ENCODE measurements at places on chromosomes 3 and 15. TPM values are rescaled to one million over a fixed set of nuclear protein-coding genes. Genes with fewer than 3 reads are reported as not detected.

DNA sequence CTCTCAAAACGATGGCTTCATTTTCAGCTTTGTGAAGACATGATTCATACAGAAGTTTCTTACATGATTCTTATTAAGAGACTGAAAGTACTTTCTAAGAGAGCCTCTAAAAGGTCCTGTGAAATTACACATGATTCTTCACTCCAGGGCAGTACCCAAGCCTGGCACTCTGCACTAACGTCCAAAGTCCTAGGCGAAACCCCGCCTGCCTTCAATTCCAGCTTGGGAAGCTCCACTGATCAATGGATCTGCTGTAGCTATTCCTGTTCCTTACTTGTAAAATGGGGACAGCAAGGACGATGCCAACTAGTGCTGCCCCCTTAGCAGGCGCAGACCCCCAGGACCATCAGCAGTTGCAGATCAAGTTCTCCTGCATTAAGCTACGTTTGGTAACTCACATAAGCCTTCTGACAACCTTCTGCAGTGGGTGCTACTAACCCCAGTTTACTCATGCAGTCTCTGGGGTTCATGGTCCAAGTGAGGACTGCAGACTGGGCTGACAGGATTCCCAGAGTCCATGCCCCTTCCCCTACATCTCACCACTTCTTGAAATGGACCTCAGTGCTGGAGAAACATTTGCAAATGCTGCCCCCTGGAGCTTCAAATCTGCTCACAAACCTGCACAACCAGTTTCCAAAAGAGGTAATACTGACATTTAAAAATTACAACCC is 10.6 kb downstream of the CHCHD4 start:
- no peak for DNase-seq

DNA sequence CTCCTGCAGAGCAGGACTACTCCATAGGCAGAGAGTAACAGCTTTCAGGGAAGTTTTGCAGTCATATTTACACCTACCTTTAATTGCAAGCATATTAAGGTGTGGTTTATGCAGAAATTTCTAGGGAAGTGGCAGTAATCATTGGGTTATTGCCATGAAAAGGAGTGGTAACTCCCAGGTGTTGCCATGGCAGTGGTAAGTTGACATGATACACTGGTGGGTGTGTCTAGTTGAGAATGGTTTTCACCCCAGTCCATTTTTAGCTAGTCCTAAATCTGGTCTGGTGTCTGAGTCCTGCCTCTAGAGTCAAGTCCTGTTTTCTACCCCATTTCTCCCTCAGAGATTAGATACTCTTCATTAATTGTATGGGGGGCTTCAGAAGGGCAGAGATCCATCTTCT is 128.4 kb upstream of the GMNC start:
- DNase-seq, result no peak

GRCh38 chr15:68112706-68113105 is 58.6 kb downstream of the PIAS1 start:
- no peak for DNase-seq

GRCh38 chr15:70558406-70559264 is 204.7 kb downstream of the UACA start:
- no peak for DNase-seq

DNA sequence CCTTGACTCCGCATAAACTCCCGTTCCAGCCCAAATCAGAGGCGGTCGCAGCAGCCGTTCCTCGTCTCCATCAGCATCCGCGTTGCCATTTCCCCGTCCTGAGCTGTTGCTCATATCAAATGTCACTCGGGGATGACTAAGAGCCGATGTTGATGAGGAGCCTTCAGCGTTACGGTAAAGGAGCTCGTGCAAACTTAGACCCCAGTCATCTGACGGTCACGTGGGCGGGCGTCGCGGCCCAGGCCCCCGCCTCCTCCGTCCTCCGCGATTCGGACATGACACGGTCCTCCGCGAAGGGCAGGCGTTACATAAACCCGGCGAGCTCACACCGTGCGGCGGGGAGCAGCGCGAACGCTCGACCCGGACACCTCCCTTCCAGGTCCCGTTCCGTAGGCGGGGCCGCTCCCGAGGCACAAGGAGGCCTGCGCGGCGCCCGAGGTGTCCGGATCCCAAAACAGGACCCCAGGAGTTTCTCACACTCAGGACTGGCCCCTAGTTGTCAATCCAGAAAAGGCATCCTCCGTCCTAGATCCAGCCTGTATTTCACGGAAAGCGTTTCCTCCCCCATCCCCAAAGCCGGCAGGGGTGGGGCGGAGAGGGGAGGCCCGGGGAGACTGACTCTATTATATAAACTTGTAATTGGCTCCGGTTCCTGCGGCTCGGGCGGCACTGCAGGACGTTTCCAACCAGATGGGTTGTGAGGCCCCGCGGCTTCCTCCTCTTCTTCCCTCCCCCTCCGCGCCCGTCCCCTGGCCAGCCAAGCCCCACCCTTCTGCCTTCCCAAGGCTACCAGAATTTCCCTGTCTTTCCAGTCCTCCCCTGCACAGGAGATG is 100.0 kb upstream of the IGF1R start:
- DNase-seq, result no peak

GRCh38 chr3:84504761-84505160 is 454.0 kb upstream of the CADM2 start:
- no peak for DNase-seq

GRCh38 chr15:78752492-78753358 is 58.5 kb downstream of the ADAMTS7 start:
- no peak for DNase-seq

GRCh38 chr3:4343258-4343657 is 40.1 kb downstream of the SETMAR start:
- no peak for DNase-seq

DNA sequence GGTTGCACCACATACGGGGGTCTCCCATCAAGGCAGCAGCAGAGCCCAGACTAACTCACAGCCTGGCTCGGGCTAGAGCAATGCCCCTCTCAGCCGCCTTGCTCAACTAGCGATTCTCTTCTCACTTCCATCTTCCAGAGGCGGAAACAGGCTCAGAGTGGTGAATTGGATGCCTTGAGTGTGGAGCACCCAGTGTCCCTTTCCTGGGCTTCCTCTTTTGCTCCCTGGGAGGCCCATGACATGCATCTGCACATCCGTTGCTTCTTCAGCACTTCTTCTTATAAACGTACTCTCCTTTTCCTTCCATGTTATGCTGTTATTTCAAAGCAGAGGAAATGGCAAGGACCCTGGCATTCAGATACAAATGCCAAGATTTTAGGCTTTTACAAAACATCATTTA is 2.1 kb upstream of the IQSEC1 start:
- DNase-seq, result no peak

DNA sequence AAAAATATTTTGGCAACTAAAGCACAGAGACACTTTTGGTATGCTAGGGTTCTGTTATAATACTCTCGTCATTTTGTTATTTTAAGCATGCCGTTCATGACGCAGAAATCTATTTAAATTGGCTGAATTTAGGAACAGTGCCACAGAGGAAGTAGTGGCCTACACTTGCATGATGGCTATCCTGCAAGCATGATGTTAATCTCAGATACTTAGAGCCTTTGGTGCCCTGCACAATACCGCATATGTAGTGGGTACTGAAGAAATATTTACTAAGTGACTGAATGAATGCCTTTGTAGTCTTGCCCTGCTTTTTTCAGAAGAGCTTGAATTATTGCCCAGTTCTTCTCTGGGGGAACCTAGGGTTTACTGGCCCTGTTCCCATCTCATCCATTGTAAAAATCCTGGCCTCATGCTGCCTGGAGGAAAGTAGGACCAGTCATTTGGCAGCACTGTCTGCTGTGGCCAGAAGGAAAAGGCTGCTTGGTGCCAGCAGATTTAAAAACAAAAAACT is 79.0 kb downstream of the SERPINI1 start:
- no peak for DNase-seq

- no peak for DNase-seq
Measured at GRCh38 chr3:187064210-187065115, 74.8 kb downstream of the RPL39L start.

DNA sequence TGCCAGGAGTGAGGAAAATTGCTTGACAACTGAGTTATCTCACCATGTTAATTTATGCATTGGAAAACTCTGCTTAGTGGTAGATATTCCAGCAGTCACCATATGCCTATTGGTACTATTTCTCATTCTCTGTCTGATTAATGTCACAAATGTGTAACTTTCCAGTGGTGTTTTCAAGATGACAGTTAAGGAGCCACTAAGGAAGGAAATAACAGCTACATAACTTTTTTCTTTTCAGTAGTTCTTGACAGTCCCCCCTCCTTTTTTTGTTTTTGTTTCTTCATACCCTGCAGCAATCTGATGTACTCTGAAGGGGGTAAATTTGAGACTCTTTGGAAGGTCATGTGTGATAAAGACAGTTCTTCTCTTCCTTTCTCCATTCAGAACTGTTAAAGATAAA is 13.1 kb downstream of the RASA2 start:
- no peak for DNase-seq

DNA sequence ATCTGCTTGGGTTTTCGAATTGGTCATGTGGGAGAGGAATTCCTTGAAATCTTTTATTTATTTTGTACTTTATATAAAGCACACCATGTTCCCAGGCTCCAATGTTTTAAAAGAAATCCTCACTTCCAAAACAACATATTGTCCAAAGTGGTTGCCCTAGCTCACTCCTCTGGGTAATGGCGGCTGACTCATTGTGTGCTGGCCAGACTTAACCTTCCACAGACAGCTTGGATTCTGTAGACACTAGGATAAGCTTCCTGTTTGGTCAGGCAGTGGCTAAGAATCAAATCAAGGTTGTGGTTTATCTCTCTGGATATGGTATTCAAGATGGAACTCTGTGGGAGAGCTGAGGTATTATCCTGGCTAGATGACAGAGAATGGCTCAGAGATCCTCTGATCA is 55.8 kb upstream of the FAM98B start:
- no peak for DNase-seq

- no peak for DNase-seq
Measured at GRCh38 chr15:69009341-69009740, 5.2 kb upstream of the NOX5 start.

DNA sequence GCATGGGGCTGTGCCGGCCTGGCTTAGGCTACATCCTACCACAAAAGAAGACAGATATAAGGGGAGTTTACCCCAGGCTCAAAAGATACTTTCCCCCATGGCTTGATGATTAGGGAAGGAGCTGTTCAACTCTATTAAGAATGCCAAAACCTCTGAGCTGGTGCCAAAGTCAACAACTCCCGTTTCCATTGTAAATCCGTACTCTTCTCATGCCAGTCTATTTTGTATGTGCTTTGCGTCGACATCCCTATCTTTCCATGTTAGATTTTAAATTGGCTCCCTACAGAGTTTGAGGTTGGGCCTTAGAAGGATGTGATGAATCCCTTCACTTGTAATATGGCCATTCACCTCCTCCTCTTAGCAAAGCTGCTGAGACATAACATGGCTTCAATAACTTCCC is 46.9 kb downstream of the RLBP1 start:
- DNase-seq, result no peak

DNA sequence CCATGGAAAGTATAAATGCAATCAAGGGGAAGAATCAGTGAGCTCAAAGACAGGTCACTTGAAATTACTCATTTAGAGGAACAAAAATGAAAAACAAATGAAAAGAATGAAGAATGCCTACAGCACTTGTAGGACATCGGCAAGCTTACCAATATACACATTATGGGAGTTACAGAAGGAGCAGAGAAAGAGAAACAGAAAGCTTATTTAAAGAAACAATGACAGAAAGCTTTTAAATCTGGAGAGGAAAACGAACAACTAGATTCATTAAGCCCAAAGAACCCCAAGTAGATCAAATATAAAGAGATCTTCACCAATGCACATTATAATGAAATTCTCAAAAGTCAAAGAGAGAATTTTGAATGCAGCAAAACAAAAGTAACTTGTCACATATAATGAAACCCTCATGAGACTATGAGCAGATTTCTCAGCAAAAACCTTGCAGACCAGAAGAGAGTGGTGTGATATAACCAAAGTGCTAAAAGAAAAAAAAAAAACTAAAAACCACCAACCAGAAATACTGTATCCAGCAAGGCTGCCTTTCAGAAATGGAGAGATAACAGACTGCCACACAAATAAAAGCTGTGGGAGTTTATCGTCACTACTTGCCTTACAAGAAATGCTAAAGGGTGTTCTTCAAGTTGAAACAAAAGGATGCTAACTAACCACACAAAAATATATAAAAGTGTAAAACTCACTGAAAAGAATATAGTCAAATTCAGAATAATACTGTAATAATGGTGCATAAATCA is 63.1 kb downstream of the MYH15 start:
- no peak for DNase-seq

DNA sequence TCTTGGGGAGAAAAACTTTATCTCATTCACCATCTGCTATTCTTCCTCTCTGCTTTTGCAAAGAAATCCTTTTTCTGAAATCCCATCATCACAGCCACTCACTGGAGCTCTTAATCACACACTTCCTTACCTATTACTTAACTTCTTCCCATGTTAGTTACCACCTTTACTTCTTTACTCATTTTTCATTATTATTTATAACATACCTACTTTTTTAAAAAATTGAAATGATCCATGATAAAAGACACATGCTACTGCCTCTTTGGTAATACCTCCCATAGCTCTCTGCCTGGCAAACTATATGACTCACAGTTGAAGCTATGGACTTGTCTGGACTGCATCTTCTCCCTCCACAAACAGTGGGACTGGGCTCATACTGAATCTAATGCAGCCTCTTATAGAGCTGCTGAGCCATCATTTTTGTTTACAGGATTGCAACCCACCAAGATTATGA is 150.3 kb downstream of the TNIK start:
- DNase-seq, result no peak

GRCh38 chr3:126511291-126511690 is 6.3 kb downstream of the UROC1 start:
- DNase-seq, result no peak

DNA sequence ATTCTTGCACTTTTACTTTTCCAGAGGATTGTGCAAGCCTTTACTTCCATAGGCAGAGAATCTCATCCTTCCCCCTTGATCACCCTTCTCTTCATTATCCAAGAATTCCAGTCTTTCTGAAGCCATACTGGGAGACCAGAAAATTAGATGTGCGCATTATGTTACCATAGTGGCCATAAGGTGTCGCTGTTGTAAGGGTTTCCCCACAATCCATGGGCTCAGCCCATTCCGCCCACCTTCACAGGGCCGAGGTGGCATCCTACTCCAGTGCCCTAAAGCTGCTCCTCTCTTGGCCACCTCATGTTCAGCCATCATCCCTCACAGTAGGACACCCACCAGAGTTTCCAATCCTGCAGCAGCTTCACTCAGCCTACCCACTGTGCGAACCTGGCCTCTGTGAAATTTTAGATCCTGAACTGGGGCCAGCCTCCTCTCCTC is 35.0 kb downstream of the CTSH start:
- no peak for DNase-seq

The SERPINI2 gene
- 1.6 TPM for polyA plus RNA-seq

The MOBP gene
- 0.11 TPM for polyA plus RNA-seq

The SPATA16 gene
- not detected for polyA plus RNA-seq

The LDHAL6B gene
- polyA plus RNA-seq, result 0.13 TPM

The RPSA gene
- 1,528 TPM for polyA plus RNA-seq

The SLC28A2 gene
- 0.45 TPM for polyA plus RNA-seq

The EFL1 gene
- 21.6 TPM for polyA plus RNA-seq
